Fibroblast of skin of scalp (primary cell): ENCODE measurements at places on chromosomes 7 and 10.

DNA sequence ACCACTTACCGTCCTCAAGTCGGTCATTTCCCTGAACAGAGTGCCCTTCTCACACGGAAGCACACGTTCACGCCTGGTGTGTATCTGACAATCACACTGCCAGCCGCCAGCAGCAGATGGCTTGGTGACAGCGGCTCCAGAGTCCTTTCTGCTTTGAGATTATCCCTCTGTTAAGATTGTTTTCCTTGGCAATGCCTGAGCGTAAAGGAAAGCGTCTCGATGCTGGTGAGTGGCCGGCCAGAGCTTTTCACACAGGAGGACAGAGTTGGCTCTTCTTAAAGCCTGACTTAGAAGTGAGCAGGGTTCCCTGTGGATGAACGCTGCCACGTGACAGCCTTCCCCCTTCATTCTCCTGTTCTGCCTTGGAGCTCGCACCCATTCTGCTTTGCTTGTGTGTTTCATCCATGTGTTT lies 22.1 kb upstream of the PRKAR1B start:
- no peak for DNase-seq

GRCh38 chr7:158276414-158277218 lies 311.0 kb downstream of the PTPRN2 start:
- no peak for DNase-seq

DNA sequence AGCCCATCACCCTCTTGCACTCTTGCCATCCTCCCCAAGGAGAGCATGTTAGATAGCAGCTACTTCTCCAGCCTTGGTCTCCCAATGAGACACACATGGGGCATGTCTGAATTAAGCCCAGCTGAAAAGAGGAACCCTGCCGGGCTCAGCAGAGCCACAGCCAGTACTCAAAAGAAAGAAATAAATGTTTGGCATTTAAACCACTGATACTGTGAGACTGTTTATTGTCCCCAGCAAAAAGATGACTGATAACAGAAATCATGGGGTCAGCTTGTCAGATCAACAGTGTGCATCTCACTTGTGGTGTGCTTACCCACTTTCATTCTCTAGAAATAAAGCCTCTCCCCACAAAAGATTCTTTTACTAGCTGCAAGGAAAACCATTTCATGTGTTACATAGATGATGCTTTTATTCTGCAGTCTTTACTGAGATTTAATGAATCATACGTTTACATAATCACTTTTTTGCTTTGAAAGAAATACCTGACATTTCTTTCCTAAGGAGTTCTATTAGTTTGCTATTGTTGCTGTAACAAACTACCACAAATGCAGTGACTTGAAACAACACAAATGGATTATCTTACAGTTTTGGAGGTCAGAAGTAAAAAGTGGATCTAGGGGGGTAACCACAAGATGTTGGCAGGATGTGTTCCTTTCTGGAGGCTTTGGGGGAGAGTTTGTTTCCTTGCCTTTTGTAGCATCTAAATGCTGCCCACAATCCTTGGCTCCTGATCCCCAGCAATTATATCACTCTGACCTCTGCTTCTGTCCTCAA lies 20.9 kb downstream of the ANKRD7 start:
- DNase-seq, result no peak

- peak; percentile 75 for DNase-seq
Measured at GRCh38 chr10:4280461-4281189, 495.6 kb upstream of the KLF6 start.
